Cerebellum (tissue), 4 donors: ENCODE measurements at places on chromosomes 5 and 9. TPM values are rescaled to one million over a fixed set of nuclear protein-coding genes. Genes with fewer than 3 reads are reported as not detected.

The SMIM33 gene
- total RNA-seq: not detected

DNA sequence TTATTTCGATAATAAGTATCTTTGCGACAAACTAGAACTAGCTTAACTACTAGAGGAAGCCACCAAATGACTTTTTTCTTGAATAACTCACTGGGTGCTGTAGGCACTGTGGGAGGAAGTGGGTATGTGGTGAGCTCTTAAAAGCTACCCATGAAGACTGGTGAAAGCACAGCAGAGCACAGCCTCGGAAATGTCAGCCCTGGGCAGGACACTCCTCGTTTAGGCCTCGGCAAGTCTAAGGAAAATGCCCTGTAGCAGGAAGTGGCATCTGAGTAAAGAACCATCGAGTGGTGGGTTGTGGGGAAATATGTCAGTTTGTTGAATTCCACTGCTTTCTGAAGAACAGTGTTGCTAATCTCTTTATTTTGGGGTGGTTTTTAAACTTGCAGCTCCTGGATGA, 44.0 kb upstream of the NCS1 start:
- no peak for DNase-seq

GRCh38 chr5:1864896-1865440, 17.8 kb downstream of the IRX4 start:
- DNase-seq: no peak

DNA sequence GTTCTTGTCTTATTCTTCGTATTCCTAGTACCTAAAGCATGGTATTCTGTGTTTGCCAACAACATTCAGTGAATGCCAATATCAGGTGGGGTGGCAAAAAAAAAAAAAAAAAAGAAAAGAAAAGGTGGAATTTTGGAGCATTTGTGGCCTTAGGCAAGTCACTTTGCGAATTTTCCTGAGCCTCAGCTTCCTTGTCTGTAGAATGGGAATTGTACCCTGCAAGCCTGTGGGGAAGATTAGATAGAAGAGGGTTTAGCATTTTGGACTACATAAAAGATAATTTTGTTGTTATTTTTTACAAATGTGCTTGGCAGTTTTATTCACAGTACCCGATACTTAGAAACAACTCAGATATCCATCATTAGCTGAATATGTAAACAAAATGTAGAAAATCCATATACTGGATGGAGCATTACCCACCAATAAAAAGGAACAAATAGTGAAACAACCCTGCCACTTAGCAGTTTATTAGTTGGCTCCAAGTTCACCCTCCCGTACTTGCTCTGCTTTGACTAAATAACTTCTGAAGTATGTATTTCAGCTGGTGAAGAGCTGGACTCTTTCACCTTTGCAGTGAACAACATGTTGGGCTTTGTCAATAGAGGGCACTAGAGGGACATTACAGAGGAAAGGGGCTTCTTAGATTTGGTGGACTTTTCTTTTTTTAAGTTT, 13.6 kb downstream of the UBE2D2 start:
- peak; percentile 37 for DNase-seq
